ENCODE measurements at places on chromosomes 2 and 18.
A peak's percentile ranks its signal among the peaks of the same experiment; 100 is the strongest.

GRCh38 chr2:227394401-227394800 lies 6.7 kb upstream of the SCYGR1 start:
- no peak for DNase-seq

GRCh38 chr2:166765141-166765540 lies 123.1 kb upstream of the XIRP2 start:
- no peak for DNase-seq

GRCh38 chr2:15734674-15735483 lies 143.2 kb downstream of the DDX1 start:
- no peak for DNase-seq

DNA sequence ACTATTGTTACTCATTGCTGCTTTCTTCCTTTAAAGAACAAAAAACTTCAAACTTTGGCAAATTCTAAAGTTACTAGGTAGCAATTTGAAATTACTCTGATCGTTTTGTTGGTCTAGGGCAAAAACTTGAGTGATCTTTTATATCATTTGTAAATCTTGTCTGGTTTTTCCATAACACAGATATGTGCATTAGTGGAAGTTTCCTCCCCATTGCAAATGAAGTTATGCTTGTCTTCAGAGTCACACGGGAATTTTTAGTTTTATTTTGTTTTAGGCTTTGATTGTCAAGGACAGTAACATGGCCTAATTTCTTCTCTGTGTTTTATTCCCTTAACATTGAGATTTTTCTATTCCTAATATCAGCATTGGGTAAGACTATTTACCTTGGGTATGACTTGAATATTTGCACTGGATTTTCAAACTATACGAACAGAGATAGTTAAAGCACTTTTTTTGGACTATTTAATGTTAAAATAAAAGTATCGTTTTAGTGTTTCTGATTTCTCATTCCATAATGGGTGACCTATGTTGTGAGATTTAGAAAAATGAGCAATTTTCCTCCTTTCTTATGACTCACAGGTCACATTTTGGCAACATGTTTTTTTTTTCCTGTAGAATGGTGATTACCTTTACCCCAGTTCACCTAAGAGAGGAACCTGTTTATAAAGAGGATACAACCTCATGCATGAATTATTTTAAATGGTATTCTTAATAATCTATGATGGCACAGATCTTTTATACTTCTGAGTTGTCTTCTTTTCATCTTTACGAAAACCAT lies 65.0 kb downstream of the BABAM2 start:
- DNase-seq = no peak

DNA sequence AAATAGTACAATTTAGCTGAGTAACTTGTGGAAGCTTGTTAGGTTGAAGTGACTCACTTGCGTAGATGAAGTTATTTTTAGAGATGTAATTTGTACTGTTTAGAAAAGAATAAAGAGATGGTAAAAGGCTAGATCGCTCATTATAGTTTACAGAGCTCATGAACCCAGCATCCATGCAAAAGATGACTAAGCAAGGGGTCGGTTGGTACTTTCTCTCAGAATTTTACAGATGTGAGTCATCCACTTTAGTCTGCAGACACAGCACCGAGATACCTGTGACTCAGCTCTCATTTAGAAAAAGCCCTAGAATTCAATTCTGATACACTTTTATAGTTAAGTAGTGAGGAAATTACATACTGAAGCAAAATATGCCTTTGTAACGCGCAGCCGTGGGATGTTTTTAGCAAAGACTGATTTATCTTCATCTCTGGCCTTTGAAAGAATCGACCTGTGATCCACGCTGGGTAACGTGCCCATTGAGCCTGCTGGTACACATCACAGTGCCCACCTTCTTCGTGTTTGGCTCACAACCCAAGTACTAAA lies 116.5 kb upstream of the FOSL2 start:
- peak; percentile 22 for DNase-seq

- DNase-seq = no peak
These were observed 258.4 kb downstream of the BCL11A start for GRCh38 chr2:60294901-60295635.

All from activated naive CD4-positive, alpha-beta T cell treated with anti-CD3 and anti-CD28 coated beads, Interleukin-2, amount 50 U/mL, for 16 hours (primary cell).